ENCODE measurements at places on chromosomes 6 and 20. TPM values are rescaled to one million over a fixed set of nuclear protein-coding genes. Genes with fewer than 3 reads are reported as not detected.

Gene CGAS
- total RNA-seq = 25.5 TPM

Gene GSS
- total RNA-seq = 131 TPM

Gene RAET1G
- not detected for total RNA-seq

Gene ZFAND3
- total RNA-seq = 46.8 TPM

Gene LAMA2
- total RNA-seq = 2.3 TPM

Gene PERP
- 93.0 TPM for total RNA-seq

Gene PIGU
- total RNA-seq = 25.0 TPM

GRCh38 chr6:148653138-148653776 lies 93.6 kb upstream of the UST start:
- H3K36me3 ChIP-seq = no peaks in the 10 kb centered on the region
- no peaks in the 10 kb centered on the region for H3K27me3 ChIP-seq
- H3K27ac ChIP-seq = no peak overlapping the region
- H3K4me3 ChIP-seq = no peak overlapping the region

DNA sequence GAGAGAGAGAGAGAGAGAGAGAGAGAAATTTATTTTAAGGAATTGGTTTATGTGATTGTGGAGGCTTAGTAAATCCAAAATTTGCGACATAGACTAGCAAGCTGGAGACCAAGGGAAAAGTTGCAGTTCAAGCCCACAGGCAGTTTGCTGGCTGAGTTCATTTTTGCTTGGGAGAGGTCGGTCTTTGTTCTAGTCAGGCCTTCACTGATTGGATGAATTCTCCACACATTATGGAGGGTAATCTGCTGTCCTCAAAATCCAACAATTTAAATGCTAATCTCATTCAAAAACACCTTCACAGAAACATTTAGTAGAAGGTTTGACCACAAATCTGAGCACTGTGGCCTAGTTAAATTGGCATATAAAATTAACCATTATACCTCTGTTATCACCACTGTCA lies 439.6 kb downstream of the EPM2A start:
- no peak for DNase-seq
- no peak overlapping the region for H3K4me3 ChIP-seq
- no peaks in the 10 kb centered on the region for H3K36me3 ChIP-seq
- no peaks in the 10 kb centered on the region for H3K4me1 ChIP-seq
- no peak overlapping the region for H3K27ac ChIP-seq

DNA sequence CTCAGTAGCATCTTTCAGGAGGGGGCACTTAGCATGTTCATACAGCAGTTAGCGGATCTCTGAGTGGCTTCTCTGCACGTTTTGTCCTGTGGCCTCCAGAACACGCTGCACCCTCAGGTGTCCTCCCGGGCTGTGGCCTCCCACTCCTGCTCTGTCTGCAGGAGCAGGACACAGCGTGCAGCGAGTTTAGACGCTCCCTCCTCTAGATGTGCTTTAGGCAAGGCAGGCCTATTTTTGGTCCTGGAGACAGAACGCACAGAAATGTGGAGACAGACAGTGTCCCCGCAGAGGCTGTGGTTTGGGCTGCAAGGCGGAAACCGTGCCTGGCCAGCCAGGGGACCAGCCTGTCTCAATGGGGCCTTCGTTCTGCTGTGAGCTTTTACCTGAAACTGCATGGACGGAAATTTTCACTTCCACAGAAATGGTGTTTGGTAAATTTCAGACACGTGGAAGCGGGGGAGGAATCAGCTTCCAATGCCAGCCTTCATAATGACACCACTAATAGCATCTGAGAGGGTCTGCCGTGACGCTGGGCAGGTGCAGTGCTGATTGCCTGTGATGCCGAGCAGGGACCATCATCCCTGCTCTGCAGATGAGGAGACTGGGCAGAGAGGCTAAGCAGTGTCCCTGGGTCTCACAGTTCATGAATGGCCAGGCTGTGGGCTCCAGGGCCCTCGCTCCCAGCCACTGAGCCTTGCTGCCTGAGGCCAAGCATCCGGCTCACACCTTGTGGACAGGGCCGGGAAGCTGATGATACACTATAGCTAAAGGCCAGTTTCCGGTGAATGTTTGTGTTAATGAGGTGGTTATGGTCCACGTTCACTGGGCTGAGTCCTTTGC lies 120.9 kb downstream of the SYCP2 start:
- no peak overlapping the region for H3K4me3 ChIP-seq
- no peak overlapping the region for H3K27ac ChIP-seq
- H3K4me1 ChIP-seq = no peaks in the 10 kb centered on the region
- no peaks in the 10 kb centered on the region for H3K36me3 ChIP-seq
- peaks cover 77% of the 10 kb centered on the region for H3K27me3 ChIP-seq

- H3K36me3 ChIP-seq = no peaks in the 10 kb centered on the region
- H3K4me3 ChIP-seq = no peak overlapping the region
- no peaks in the 10 kb centered on the region for H3K27me3 ChIP-seq
- H3K27ac ChIP-seq = no peak overlapping the region
- DNase-seq = peak; percentile 54
- peaks cover 9% of the 10 kb centered on the region for H3K4me1 ChIP-seq
Measured at GRCh38 chr6:31042806-31043205, 32.5 kb downstream of the MUC22 start.

GRCh38 chr6:47804821-47805220 lies 23.0 kb downstream of the OPN5 start:
- H3K4me1 ChIP-seq = no peaks in the 10 kb centered on the region
- no peak for DNase-seq
- no peak overlapping the region for H3K27ac ChIP-seq
- H3K4me3 ChIP-seq = no peak overlapping the region

GRCh38 chr6:63186970-63187369 lies 24.3 kb upstream of the FKBP1C start:
- no peaks in the 10 kb centered on the region for H3K36me3 ChIP-seq
- H3K27me3 ChIP-seq = peaks cover 6% of the 10 kb centered on the region
- DNase-seq = no peak
- H3K4me3 ChIP-seq = no peak overlapping the region
- no peaks in the 10 kb centered on the region for H3K4me1 ChIP-seq

GRCh38 chr20:2285613-2286012 lies 10.2 kb upstream of the TGM3 start:
- H3K27me3 ChIP-seq = no peaks in the 10 kb centered on the region
- no peak overlapping the region for H3K27ac ChIP-seq
- no peaks in the 10 kb centered on the region for H3K36me3 ChIP-seq
- no peak overlapping the region for H3K4me3 ChIP-seq
- DNase-seq = no peak

DNA sequence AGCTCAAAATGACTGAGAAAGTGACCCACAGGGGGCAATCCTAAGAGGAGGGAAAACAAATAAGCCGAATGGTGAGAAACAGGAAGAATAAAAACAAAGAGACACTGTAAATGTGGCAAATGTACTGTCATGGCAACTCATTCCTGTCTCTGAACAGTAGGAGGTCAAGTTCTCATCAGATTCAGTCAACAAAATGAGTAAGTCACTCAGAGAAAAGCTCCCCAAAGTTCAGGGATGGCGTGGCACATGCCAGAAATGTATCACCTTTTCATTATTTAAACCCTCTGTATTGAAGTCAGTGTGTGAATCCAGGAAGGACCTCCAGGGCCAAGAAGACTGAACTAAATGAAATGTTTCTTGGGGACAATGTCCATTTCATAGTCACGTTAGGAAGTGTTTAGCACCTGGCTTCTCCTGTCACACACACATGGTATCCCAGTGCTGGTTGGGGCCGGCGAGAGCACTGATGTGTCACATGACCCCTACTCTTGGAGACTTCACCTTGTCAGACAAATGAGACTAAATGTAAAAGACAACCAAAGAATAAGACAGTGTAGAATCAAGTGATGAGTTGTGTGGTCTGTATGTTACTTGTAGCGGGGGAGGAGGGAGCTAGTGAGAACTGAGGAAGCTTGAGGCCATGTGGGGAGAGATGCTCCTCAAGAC lies 20.7 kb downstream of the CNR1 start:
- no peak overlapping the region for H3K27ac ChIP-seq
- no peaks in the 10 kb centered on the region for H3K4me1 ChIP-seq
- no peak overlapping the region for H3K4me3 ChIP-seq
- H3K27me3 ChIP-seq = 0 out of 2 replicates have a peak, but pooled peaks cover 10% of the 10 kb centered on the region
- no peaks in the 10 kb centered on the region for H3K36me3 ChIP-seq
- DNase-seq = no peak

GRCh38 chr6:112061605-112062004 lies 7.7 kb downstream of the CCN6 start:
- H3K27ac ChIP-seq = no peak overlapping the region
- no peak overlapping the region for H3K4me3 ChIP-seq
- H3K4me1 ChIP-seq = no peaks in the 10 kb centered on the region
- no peaks in the 10 kb centered on the region for H3K36me3 ChIP-seq

GRCh38 chr6:142842418-142843261 lies 102.3 kb downstream of the HIVEP2 start:
- H3K4me3 ChIP-seq = peak overlapping the region; percentile 37
- DNase-seq = peak; percentile 94
- H3K36me3 ChIP-seq = no peaks in the 10 kb centered on the region
- no peaks in the 10 kb centered on the region for H3K27me3 ChIP-seq
- H3K4me1 ChIP-seq = peaks cover 93% of the 10 kb centered on the region

- H3K27ac ChIP-seq = no peak overlapping the region
- H3K27me3 ChIP-seq = no peaks in the 10 kb centered on the region
- no peak for DNase-seq
- H3K36me3 ChIP-seq = peaks cover 22% of the 10 kb centered on the region
Measured at GRCh38 chr6:158591134-158591809, 31.4 kb downstream of the TMEM181 start.

- no peaks in the 10 kb centered on the region for H3K36me3 ChIP-seq
- no peak overlapping the region for H3K27ac ChIP-seq
- H3K27me3 ChIP-seq = no peaks in the 10 kb centered on the region
- H3K4me1 ChIP-seq = peaks cover 12% of the 10 kb centered on the region
- H3K4me3 ChIP-seq = no peak overlapping the region
Measured at GRCh38 chr6:80618953-80619352, 512.5 kb downstream of the BCKDHB start.

GRCh38 chr6:41371992-41372831 lies 36.8 kb downstream of the NCR2 start:
- H3K4me1 ChIP-seq = 0 out of 2 replicates have a peak, but pooled peaks cover 5% of the 10 kb centered on the region
- DNase-seq = no peak
- H3K36me3 ChIP-seq = no peaks in the 10 kb centered on the region
- H3K27me3 ChIP-seq = 0 out of 2 replicates have a peak, but pooled peaks cover 3% of the 10 kb centered on the region

- H3K27ac ChIP-seq = no peak overlapping the region
- DNase-seq = no peak
- H3K4me1 ChIP-seq = no peaks in the 10 kb centered on the region
- no peaks in the 10 kb centered on the region for H3K27me3 ChIP-seq
Measured at GRCh38 chr6:20916086-20916485, 381.8 kb downstream of the CDKAL1 start.

DNA sequence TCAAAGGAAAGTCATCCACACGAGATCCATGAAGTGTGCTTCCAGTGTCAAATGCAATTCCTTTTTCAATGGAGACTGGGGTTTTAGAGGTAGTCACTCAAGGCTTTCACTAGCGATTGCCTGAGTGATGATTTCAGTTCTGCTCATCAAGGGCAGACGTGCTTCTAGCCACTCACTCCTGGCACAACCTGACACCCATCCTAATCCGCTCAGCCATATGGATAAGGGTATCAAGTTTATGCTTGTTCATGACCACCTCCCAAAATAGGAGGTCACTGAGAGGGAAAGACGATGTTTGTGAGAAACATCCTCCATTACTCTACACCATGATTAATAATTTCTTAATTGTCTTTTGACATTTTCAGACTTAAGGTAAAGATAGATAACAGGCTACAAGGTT lies 91.3 kb upstream of the HEY2 start:
- no peaks in the 10 kb centered on the region for H3K4me1 ChIP-seq
- H3K27me3 ChIP-seq = no peaks in the 10 kb centered on the region
- H3K36me3 ChIP-seq = no peaks in the 10 kb centered on the region
- no peak for DNase-seq
- no peak overlapping the region for H3K27ac ChIP-seq
- no peak overlapping the region for H3K4me3 ChIP-seq

- H3K27me3 ChIP-seq = no peaks in the 10 kb centered on the region
- H3K4me1 ChIP-seq = peaks cover 9% of the 10 kb centered on the region
- no peak overlapping the region for H3K4me3 ChIP-seq
- no peaks in the 10 kb centered on the region for H3K36me3 ChIP-seq
- DNase-seq = no peak
Measured at GRCh38 chr6:28725890-28726348, 197.9 kb downstream of the TRIM27 start.

- no peak overlapping the region for H3K4me3 ChIP-seq
- H3K27ac ChIP-seq = no peak overlapping the region
- H3K4me1 ChIP-seq = no peaks in the 10 kb centered on the region
- H3K36me3 ChIP-seq = no peaks in the 10 kb centered on the region
- H3K27me3 ChIP-seq = no peaks in the 10 kb centered on the region
Measured at GRCh38 chr6:151110576-151110905, 129.2 kb upstream of the AKAP12 start.
